Heart right ventricle (tissue), 16 donors: ENCODE measurements at places on chromosomes 3 and 15.

DNA sequence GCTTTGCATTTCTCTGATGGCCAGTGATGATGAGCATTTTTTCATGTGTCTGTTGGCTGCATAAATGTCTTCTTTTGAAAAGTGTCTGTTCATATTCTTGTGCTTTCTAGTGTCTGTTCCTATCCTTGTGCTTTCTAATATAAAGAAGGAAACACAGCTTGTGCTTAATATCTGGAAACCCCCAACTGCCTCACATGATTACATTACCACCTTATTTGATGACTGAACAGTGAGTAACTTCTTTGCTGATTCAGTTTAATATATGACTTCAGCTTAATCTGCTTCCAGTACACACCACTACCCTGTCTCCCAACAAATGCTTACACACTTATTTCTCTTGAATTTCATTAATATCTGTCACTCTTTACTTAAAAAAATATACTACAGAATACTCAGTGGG lies 835.1 kb downstream of the EDEM1 start:
- no peak for DNase-seq

- DNase-seq: no peak
Measured at GRCh38 chr3:151262871-151263525, 15.3 kb downstream of the P2RY14 start.

DNA sequence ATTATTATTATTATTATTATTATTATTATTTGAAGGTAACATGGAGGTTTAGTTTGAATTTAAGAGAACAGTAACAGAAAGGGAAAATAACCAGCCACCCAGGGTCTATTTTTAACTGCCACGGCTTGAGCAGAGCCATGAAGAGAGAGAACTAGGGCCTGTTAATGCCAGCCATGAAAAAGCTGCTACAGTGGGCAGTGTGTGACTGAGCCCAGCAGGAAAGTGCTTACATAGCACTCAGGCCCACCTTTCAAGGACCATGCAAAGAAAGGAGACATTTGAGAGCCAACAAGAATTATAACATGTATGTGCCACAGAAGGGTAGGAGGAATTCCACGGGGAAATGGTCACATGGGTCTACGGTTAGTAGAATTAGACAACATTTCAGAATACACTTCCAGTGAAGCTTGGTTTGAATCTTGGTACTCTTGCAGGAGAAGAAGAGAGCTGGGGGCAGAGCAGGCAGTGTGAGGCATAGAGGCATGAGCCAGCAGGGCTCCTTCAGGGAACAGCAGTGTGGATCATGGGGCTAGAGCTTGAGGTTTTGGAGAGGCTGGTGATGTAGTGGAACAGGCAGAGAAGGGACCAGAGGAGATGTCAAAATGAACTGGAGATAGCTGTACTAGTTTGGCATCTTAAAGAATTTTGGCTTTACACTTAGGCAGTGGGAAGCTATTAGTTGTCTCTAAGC lies 140.7 kb downstream of the CMSS1 start:
- no peak for DNase-seq

DNA sequence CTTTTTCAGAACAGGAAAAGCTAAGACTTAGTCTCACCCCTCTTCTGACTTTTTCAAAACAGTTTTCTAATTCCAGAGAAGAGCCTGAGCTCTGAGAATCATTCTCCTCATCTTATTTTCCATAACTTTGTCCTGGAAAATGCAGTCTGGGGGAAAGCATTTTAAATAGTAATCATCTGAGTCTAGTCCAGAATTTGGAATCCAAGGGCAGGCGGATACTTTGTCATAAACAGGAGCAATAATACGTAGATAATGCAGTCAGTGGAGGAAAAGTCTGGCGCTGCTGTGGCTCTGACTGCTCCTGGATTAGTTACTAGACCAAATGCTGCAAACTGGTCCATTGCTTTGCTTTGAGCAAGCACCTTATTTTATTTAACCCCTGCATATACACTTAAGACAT lies 285.0 kb downstream of the THSD4 start:
- no peak for DNase-seq

DNA sequence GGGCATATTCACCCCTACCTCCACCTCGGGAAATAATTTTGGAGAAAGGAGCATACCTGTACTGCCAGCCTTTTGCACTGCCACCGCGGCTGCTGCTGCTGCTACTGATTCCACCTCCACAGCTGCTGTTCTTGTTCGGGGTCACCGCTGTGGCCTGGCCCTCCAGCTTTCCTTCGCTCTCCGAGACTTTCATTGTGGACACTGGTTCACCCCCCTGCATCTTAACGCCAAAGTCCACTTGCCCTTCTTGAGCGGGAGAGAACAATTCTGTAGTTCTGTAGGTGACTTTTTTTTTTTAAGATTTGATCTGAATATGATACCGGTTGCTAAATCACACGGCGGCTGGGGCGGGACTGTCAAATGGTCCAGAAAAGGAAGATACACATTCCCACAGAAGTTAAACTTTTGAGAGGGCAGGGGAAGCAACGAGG lies 701 bp downstream of the OSBPL11 start:
- DNase-seq: no peak
